Activated naive CD8-positive, alpha-beta T cell treated with anti-CD3 and anti-CD28 coated beads for 36 hours (primary cell): ENCODE measurements at places on chromosomes 2 and 18.

DNA sequence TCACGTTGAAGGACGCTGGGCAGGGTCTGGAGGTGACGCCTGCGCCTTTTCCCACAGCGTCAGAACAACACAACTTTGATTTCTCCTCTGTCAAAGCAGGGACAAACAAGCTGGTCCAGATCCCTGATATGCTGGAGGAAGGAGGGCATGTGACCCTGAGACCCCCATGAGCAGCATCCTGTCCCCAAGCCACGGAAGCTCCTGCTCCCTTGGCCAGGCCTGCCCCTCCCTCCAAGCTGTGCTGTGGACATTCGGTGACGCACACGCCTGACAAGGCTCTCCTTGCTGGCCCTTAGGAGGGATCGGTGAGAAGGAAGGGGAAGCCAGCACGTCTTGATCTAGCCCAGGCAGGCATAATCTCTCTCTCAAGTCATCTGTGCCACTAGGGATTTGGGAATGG, 11.3 kb downstream of the MLPH start:
- no peak for DNase-seq

DNA sequence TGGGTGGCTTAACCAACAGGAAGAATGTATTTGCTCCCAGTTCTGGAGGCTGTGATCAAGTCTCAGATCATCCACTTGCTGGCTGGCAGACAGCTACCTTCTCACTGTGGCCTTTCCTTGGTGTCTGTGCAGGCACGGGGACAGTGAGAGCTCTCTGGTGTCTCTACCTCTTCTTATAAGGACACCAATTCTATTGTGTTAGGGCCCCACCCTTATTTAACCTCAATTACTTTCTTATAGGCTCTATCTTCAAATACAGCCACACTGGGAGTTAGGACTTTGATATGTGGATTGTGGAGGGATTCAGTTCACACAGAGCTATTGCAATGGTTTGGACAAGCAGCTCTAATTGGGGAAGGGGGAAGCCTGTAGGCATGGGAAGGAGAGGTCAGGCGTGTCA, 25.3 kb upstream of the IL1RN start:
- DNase-seq, result no peak

DNA sequence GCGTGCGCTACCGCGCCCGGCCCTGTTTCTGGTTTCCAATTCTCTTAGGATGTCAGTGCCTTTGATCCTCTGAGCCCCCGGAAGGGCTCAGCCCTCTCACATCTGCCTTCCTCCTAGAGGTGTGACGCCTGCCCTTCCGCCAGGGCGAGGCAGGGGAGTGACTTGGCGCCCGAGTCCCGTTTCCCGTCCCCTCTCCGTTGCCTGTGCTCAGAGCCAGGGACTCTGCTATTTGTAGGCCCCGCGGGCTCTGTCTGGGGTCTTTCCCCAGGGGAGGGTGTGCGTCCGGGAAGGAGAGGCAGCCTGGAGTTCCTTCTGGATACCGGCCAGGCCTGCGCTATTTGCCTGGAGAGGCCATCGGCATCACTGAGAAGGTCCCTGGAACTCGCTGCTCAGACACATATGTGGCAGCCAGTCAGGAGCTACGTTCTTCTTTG, 103.7 kb upstream of the TAF1B start:
- peak; percentile 57 for DNase-seq

DNA sequence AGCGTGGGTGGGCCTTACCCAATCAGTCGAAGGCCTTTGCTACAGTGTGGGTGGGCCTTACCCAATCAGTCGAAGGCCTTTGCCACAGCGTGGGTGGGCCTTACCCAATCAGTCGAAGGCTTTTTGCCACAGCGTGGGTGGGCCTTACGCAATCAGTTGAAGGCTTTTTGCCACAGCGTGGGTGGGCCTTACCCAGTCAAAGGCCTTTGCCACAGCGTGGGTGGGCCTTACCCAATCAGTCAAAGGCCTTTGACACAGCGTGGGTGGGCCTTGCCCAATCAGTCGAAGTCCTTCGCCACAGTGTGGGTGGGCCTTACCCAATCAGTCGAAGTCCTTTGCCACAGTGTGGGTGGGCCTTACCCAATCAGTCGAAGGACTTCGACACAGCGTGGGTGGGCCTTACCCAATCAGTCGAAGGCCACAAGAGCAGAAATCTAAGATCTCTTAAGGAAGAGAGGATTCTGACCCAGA, 16.3 kb upstream of the GAL3ST2 start:
- DNase-seq, result no peak
